DMS53 (cell line): ENCODE measurements at places on chromosomes 6 and 20.

GRCh38 chr20:23632711-23633573 lies 4.8 kb downstream of the CST3 start:
- no peak for DNase-seq

DNA sequence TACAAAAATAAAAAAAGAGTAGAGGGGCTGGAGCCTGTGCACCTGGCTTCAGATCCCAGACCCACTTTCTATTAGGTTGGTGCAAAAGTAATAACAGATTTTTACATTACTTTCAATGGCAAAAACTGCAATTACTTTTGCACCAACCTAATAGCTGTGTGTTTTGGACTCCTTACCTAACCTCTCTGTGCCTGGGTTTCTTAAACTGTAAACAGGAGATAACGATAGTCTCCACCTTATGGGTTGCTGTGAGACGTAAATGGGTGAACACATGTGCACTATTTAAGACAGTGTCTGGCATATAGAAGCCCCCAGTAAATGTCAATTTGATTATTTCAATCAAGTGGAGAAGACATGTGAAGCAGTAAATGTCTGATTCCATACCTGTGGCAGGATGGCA lies 89.7 kb downstream of the TFAP2C start:
- DNase-seq, result no peak

GRCh38 chr6:13978787-13979186 lies 54.0 kb downstream of the RNF182 start:
- no peak for DNase-seq

DNA sequence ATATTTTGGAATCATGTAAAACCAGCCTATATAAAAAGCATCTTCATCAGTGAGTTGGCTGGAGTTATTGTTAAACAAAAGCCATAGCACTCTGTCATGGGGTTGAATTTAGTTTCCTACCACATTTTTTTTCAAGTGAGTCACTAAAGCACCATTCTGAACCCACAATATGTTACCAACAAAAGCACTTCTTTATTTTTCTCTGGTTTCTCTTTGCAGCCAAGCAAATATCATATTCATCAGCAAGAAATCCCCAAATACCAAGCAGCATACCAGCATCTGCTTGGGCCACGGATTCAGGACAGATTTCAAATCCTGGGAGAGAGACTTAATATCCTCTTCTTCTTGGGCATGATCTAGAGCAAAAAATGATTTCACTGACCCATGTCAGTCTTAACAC lies 441.4 kb downstream of the BCKDHB start:
- DNase-seq, result no peak

DNA sequence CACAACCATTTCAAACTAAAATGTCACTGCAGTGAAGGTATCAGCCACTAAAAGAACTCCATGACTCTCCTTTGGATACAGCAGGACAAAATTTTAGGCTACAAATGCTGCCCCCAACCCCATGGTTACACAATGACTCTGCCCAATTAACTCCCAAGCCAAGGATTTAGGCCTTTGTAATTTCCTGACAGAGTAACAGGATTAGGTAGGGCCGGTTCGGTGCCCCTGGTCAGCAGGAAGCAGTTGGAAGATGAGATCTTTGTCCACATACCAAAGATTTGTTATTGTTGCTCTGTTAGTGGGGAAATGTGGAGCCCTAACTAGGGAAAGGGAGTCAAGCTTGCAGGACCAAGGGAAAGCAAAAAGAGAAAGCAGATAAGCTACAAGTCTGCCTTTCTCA lies 26.7 kb upstream of the RIPK1 start:
- DNase-seq, result no peak

- DNase-seq, result no peak
Observed at GRCh38 chr6:105191351-105191750, 11.5 kb upstream of the POPDC3 start.

- no peak for DNase-seq
Observed at GRCh38 chr20:13180986-13181889, 39.8 kb upstream of the ISM1 start.

- DNase-seq, result peak; percentile 84
Observed at GRCh38 chr20:19935842-19936241, 81.3 kb upstream of the NAA20 start.
